NCI-H774 (cell line): ENCODE measurements at places on chromosomes 13 and 19.
A peak's percentile ranks its signal among the peaks of the same experiment; 100 is the strongest.

DNA sequence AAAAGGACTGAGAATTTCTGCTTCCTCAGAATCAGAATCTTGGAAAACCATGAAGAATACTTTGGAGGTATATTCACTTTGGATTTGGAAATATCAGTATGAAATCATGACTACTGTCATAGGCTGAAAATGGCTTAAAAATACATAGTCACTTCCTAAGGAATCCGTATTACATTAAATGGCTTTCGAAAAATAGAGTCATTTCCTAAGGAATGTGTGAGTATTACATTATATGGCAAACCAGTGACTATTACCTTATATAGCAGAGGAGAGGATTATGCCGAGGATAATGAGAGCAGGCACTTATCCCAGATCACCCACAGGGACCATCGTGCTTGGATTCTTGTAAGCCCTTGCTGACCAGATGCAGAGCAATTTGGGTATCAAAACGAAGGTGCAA lies 1471.8 kb downstream of the EFNB2 start:
- DNase-seq: no peak

GRCh38 chr13:101875717-101876393 lies 423.4 kb downstream of the ITGBL1 start:
- peak; percentile 72 for DNase-seq

GRCh38 chr19:31347828-31348392 lies 1.3 kb downstream of the TSHZ3 start:
- no peak for DNase-seq

- no peak for DNase-seq
Measured at GRCh38 chr13:90184355-90184754, 1163.1 kb upstream of the MIR17HG start.

DNA sequence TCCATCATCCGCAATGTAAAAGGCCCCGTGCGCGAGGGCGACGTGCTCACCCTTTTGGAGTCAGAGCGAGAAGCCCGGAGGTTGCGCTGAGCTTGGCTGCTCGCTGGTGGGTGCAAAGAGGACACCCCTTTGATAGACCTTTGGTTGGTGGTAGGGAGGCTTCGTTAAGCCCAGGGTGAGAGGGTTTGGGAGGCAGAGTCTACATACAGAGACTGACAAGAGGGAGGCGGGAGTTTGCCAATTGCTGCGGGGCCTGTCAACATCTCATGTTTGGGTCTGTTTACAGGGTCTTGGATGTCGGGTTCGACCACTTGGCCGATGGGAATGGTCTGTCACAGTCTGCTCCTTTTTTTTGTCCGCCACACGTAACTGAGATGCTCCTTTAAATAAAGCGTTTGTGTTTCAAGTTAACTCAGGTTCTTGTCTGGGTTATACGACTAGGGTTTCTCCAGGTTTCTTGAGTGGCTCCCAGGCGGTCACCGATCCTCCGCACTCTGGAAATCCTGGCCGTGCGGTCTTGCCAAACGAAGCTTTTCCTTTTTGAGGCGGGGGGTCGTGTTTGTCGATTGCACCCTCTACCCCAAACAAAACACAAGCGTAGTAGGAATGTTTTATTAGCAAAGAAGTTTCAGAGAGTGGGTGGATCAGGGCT lies 816 bp downstream of the RPS28 start:
- no peak for DNase-seq

GRCh38 chr13:81224209-81224833 lies 883.4 kb upstream of the SPRY2 start:
- DNase-seq: no peak
